Dermis microvascular lymphatic vessel endothelial cell (primary cell): ENCODE measurements at places on chromosomes 1 and 21. TPM values are rescaled to one million over a fixed set of nuclear protein-coding genes. Genes with fewer than 3 reads are reported as not detected.

- DNase-seq, result no peak
Observed at GRCh38 chr21:20083336-20083735, 914.9 kb upstream of the NCAM2 start.

DNA sequence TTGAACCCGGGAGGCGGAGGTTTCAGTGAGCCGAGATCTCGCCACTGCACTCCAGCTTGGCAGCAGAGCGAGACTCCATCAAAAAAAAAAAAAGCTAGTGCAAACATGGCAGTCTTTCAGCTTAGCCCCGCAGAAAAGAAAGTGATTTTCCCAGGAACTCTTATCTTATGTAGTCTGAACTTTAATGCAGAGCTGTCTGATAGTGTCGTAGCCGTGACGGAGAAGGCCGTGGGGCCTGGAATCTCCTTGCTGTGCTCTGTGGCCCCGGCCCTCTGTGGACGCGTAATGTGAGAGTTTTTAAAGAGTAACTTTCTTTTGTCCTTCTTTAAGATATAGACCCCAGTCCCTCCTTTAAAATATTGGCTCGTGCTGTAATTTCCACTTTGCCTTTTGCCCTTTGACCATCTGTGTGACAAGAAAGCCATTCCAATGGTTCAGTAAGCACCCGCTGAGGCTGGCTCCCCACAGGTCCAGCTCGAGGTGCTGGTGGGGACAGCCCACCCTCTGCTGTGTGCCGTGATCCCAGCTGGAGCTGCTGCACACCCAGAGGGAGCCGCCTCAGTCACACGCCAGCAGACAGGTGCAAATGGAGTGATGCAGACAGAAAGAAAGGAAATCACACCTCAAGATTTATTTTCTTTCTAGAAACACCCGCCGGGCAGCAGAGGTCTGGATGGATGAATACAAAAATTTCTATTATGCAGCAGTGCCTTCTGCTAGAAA lies 164.0 kb downstream of the PGBD5 start:
- no peak for DNase-seq

GRCh38 chr1:84969489-84970250 lies 27.2 kb downstream of the MCOLN2 start:
- DNase-seq, result no peak

GRCh38 chr1:170594066-170594626 lies 62.2 kb downstream of the GORAB start:
- DNase-seq, result no peak

DNA sequence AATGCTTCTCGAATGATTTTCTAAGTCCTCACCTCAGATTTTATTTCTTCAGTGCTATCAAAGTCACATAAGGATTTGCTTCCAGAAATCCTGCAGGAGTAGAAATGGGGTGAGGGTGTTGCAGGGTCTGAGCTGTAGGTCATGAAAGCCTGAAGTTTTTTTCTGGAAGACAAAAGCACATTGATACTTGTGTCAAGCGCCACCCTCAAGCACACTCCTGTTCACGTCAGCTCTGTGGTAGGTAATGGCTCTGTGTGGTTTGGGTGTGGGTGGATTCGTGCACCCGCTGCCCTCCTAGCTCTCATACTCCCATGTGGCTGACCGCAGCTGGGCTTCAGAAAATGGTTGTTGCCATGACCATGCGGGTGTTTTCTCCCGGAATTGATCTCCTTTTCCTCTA lies 39.9 kb downstream of the AKNAD1 start:
- peak; percentile 29 for DNase-seq

GRCh38 chr1:77060000-77060399 lies 159.2 kb downstream of the PIGK start:
- no peak for DNase-seq

DNA sequence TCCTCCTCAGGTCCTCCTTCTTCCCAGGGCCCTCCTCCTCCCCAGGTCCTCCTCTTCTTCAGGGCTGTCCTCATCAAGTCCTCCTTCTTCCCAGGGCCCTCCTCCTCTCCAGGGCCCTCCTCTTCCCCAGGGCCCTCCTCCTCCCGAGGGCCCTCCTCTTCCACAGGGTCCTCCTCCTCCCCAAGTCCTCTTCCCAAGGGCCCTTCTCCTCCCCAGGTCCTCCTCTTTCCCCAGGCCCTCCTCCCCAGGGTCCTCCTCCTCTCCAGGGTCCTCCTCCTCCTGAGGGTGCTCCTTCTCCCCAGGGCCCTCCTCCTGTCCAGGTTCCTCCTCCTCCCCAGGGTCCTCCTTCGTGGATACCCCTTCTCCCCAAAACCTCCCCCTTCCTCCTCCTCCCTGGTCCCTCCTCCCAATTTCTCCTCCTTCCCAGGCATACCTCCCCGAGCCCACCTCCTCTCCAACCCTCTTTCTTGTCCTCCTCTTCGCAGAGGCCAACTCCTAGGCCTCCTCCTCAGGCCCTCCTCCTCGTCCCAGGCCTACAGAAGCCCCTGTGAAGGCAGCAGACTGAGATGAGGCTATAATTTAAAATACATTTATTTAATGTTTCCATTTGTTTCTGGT lies 29.5 kb downstream of the WNT9A start:
- no peak for DNase-seq

DNA sequence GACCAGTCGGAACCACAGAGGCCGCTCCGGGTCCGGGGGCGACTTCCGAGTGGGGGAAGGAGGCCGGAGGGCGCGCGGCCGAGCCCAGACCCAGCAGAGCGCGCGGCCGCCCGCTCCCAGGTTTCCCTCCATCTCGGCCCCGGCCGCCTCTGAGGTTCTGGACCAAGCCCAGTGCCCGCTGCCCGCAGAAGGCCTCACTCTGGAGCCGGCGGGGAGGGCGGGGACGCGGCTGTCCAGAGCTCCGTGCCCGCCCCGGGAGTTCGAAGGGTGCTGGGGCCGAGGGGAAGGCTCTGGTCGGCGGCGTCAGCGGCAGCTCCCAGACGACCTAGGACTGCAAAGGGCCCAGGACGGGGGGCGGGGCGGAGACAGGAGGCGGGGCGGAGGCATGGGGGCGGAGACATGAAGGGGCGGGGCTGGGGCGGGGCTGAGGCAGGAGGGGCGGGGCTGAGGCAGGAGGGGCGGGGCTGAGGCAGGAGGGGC lies 48.0 kb upstream of the SLC19A1 start:
- no peak for DNase-seq

GRCh38 chr1:116372651-116373430 lies at the start of gene ATP1A1:
Gene ATP1A1, plus strand, starts transcription at chr1:116373244. Its CDS starts 268 bp downstream, at chr1:116373512.
- DNase-seq, result peak; percentile 95

GRCh38 chr21:33232291-33233034 lies 2.7 kb downstream of the IFNAR2 start:
- DNase-seq, result peak; percentile 22

GRCh38 chr1:166925810-166926478 lies 49.4 kb downstream of the ILDR2 start:
- DNase-seq, result peak; percentile 46

DNA sequence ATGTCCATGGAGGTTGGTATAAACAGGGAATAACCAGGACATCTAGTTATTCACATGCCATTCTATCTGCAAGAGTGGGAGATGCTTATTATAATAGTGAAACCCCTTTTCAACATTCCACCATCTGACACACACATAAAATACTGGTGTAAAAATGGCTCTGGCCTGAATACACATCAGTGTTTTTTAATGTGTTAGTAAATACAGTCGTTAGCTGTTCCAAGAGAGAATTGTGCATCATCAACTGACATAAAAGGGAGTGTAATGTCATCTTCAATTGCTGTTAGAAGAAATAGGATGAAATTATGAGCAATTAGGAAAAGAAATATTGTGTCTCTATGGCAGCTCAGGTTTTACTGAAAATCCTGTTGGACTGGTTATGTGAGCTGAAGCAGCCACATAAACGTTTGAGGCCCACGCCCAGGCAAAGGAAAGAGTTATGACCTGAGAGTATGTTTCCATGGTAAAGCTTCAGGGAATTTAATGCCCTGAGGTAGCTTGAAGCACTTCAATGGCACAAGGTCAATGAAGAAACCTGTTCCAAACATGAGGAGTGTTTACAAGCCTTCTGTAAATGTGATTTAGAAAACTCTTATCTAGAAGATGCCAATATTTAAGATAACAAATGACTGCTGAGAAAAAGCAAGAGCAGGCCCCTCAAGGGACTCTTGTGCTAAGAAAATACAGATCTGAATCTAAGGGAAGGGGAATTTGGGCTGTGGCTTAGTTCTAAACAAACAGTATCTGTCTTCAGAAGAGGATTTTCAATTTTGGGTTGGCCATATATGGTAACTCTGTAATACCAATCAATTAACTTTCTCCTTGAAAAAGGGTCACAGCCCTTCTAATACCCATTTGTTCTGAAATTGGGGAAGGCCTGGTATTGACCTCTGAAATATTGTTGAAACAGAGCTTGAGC lies 384.3 kb downstream of the SEC16B start:
- no peak for DNase-seq

- DNase-seq, result no peak
Observed at GRCh38 chr21:36786186-36786585, 87.3 kb downstream of the SIM2 start.

DNA sequence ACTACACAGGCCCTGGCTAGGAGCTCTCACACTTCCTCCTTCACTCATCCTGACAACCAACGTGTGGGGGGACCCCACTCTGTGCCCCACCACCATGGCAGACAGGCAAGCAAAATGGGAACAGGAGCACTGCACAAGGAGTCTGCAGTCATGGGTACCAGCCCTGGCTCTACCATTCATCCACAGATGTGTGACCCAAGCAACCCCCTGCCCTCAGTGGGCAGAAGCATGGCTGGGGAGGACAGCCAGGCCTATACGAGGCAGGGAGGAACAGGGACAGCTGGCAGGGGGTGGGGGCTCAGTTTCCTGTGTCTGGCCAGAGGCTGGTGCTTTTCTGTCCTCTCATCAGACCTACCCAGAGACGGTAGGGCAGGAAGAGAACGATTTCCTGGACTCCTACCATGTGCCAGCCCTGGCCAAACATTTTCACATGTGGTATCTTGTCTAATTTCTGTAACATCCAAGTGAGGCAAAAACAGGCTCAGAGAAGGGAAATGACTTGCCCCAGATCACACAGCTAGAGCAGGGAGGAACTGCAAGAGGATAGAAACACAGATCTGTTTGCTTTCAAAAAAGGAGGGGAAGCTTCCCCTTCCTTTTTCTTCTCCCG lies 178.0 kb downstream of the HIVEP3 start:
- peak; percentile 38 for DNase-seq

GRCh38 chr1:183598386-183598785 lies 8.1 kb upstream of the NCF2 start:
- DNase-seq, result no peak

DNA sequence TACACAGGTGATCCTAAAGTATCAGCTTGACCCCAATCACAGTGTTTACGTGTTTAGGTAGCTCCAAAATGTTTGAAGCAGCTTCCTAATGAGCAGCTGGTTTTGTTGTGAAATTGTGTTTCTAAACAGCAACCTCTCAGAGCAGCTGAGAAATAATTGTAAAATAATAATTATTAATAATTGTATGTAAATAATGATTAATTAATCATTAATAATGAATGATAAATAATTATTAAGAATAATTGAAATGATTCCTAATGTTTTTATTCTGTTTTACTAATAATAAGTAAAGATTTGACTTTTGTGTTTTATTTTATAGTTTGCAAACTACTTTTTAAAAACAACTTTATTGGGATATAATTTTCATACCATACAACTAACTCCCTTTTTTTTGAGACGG lies 182.2 kb downstream of the URB2 start:
- DNase-seq, result no peak

DNA sequence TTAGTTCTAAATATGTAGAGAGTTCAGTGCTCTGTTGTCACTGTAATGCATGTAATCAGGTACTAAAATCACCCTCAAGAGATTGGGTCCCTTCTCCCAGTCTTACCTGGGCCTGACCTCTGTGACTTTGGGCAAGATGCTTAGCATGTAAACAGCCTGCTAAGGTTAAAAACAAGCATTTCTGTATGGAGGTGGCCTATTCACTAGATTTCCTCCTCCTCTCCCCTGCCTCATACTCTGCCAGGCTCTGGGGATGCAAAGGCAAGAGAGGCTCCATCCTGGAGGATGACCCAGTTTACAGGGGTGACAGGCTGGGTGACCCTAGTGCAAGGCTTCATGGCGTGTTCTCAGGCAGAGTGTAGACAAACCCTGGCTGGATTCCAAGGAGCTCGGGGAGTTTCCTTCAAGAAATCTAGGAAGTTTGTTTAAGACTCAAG lies 28.8 kb downstream of the VANGL2 start:
- no peak for DNase-seq

- DNase-seq, result no peak
Observed at GRCh38 chr1:85229574-85230097, 28.8 kb upstream of the SYDE2 start.

DNA sequence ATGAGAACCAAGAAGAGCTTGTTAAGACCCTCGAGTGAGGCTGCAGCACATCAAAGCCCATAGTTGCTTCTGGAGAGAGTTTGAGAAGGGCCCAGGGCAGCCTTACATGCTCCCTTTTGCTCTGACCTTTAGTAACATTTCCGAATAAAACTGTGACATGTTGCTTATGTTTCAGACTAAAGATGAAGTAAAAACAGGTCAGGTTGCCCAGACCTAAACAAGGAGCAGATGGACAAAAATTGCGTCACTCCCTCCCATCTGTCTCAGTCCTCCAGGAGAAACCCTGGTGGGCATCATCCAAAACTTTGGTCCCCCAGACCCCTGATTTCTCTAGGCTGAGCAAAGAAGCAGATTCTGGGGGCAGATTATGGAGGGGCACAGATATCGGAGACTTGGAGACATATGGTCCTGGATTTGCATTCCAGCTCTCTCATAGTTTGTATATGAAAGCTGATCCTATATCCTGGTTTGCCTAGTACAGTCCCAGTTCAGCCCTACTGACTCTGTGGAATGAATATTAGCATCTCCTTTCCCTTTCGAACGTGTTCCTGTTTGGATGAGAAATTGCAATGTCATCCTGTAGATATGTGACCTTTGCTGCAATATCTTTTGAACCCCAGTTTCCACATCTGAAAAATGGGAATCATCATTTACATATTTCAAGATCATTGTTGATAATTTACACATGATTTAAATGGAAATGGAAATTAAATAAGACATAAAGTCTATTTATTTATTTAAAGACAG lies 304.9 kb upstream of the USP24 start:
- no peak for DNase-seq

DNA sequence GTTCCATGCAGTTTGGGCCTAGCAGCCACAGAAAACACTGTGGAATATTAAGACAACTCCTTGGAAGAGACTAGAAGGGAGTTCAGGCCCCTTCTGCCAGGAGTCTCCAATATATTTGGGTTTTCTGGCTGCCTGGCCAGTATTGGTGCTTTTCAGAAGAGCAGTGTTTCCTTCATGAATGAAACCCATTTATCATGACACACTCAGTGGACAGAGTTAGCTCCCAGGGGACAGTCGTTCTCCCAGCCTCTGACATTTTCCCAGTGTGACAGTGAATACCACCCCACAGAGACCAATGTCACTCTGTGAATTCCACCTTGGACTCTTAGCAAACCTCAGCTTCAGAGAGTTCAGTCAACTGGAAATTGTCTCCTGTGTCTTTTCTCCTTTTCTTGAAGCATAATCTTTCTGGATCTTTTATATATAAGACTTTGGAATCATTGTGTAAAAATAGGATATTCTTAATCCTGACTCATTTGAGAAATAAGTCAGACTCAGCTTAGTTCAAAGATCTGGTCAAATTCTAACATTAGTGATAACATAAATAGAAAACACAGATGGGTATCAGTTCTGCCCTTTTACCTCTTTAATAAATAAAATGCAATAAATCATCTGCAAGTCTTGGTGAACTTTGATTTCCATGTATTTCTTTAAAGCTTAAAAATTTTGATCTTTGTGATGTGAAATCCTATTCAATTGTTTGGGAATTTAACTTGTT lies 40.4 kb downstream of the GNG12 start:
- DNase-seq, result no peak

The CLEC20A gene
- not detected in 2 replicates for total RNA-seq

The BTF3L4 gene
- total RNA-seq, result 27.4 and 29.9 TPM in 2 replicates

The SAMSN1 gene
- total RNA-seq, result 0.13 and 0.26 TPM in 2 replicates

The ZNF593OS gene
- total RNA-seq, result not detected in 2 replicates

The CFHR1 gene
- total RNA-seq, result not detected in 2 replicates

The CHAF1B gene
- 1.6 and 3.3 TPM in 2 replicates for total RNA-seq

The KANK4 gene
- total RNA-seq, result not detected in 2 replicates

The FAM72C gene
- 0.38 and 0.39 TPM in 2 replicates for total RNA-seq

The ZNF593 gene
- 19.3 and 23.5 TPM in 2 replicates for total RNA-seq
